Stimulated activated CD8-positive, alpha-beta memory T cell treated with anti-CD3 and anti-CD28 coated beads, Interleukin-4, amount 100 ng/mL, for 1 hour (primary cell): ENCODE measurements at places on chromosomes 6 and 20.

DNA sequence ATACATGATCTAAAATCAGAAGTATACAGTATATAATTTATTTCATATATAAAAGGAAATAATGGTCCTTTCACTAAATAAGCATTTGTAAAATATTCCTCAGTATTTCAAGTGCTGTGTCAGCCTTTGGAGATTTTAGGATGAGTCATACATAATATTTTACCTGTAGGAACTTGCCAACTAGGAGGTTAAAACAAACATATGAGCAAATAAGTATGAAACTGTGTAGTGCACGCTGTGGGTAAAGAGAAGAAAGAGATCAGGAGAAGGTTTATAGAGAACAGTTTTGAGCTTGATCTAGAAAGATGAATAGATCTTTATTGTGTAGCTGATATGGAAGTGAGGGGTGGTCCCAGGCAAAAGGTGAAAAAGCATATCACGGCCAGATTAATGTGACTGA lies 169.9 kb upstream of the RNF217 start:
- DNase-seq = no peak

GRCh38 chr6:44297063-44298038 lies 15.8 kb downstream of the AARS2 start:
- DNase-seq = no peak

DNA sequence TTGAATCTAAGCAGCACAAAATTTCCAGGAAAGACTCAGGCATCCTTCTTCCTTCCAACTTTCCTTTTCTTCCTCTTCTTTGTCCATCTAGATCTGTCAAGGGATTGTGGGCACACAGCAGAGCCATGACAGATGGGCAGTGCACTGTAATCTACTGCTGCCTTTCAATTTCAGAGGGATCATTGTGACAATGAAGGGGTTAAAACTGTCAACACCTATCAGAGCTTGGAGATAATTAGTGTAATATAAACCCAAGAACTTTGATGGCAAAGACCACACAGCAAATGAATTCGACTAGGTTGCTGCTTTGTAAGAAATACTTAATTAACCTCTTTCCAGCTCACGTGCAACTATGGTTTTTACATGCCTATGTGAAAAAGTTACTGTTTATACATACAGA lies 55.0 kb downstream of the SAMD5 start:
- no peak for DNase-seq

GRCh38 chr6:133435065-133435728 lies 194.0 kb downstream of the EYA4 start:
- DNase-seq = no peak

GRCh38 chr6:147430811-147431210 lies 77.7 kb upstream of the SAMD5 start:
- no peak for DNase-seq

DNA sequence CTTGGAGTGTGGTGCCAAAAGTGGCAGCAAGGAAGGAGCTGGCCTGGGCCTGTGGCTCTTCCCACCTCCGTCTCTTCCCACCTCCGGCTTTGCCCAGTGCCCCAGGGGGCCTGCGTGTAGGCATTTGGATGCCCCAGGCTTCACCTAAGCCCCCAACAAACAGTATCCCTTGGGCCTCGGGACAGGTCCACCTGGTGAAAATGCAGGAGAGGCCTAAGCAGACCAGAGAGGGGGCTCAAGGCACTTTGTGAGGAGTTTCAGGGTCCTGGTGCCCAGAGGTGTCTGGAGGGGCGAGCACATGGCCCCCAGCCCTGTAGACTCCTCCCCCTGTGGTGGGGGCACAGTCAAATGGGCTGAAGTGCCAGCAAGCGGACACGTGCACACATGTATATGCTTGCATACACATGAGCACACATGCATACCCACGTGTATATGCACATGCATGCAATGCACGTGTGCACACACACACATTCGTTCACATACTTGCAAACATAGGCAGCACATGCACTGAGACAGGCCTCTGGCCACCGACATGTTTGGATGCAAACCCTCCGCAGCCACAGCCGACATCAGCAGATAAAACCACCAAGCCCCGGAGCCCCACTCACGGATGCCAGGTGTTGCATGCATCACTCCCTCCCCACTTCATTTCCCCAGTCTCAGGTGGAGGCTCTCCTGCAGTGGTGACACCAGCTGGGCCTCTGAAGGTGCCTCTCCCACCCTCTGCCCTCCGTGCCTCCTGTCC lies 124.5 kb downstream of the TAF4 start:
- DNase-seq = no peak

GRCh38 chr20:8321001-8321400 lies 188.9 kb downstream of the PLCB1 start:
- no peak for DNase-seq
